ENCODE measurements at places on chromosomes 7 and 10.

GRCh38 chr7:97166308-97166707 lies 48.8 kb downstream of the SDHAF3 start:
- no peak for DNase-seq

DNA sequence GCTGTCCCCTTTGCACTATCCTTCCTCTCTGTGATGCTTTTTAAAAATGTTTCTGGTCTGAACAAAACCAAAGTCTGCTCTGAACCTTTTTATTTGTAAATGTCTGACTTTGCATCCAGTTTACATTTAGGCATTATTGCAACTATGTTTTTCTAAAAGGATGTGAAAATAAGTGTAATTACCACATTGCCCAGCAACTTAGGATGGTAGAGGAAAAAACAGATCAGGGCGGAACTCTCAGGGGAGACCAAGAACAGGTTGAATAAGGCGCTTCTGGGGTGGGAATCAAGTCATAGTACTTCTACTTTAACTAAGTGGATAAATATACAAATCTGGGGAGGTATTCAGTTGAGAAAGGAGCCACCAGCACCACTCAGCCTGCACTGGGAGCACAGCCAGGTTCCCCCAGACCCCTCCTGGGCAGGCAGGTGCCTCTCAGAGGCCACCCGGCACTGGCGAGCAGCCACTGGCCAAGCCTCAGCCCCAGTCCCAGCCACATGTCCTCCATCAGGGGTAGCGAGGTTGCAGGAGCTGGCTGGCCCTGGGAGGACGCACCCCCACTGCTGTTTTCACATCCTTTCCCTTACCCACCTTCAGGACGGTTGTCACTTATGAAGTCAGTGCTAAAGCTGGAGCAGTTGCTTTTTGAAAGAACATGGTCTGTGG lies 11.4 kb upstream of the CSGALNACT2 start:
- DNase-seq, result peak; percentile 64

GRCh38 chr10:78616125-78616695 lies 452.6 kb upstream of the ZMIZ1 start:
- DNase-seq, result no peak

- DNase-seq, result peak; percentile 83
Measured at GRCh38 chr10:30742471-30742870, 112.9 kb upstream of the LYZL2 start.

DNA sequence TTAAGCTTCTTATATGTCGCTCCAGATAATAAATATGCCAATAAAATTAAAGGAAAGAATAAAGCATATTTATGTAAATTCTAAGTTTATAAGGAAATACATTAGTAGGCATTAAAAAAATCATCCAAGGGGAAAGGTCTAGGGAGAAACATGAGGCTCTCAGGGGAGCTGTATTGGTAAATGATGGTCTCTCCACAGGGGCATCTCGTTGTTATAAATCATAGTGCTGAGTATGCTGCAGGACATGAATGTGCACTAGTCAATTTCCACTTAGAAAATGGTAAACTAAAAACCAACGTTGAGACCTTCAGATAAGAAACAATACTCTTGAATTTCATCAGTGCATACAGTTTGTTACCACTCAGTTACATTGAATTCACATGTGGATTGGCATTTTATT lies 194.0 kb upstream of the AHR start:
- DNase-seq, result no peak

- DNase-seq, result no peak
Measured at GRCh38 chr7:99140813-99141212, 3.1 kb downstream of the SMURF1 start.

GRCh38 chr10:69107699-69108098 lies 16.3 kb upstream of the VPS26A start:
- DNase-seq, result no peak

DNA sequence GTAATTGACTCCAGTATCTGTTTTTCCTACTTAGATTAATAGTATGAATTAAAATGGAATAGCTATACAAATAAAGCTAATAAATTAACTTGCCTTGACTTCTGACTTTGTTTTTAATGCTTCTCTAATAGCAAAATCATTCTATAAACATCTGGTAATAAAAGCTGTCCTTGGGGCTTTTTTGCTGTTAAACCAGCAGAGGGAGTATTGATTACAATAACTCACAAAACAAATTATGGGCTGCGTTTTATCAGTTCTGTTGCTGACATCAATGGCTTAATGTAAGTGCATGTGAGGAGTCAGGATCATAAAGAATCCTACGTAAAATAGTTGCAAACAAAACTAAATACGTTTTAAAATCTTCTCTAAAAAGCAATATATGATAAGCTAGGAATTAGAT lies 667.8 kb downstream of the PCDH15 start:
- no peak for DNase-seq

- DNase-seq, result no peak
Measured at GRCh38 chr7:142498364-142498763, 240.5 kb upstream of the PRSS58 start.

- peak; percentile 76 for DNase-seq
Measured at GRCh38 chr10:98404571-98405359, 10.2 kb downstream of the PYROXD2 start.
